ENCODE measurements at places on chromosomes 4 and X. TPM values are rescaled to one million over a fixed set of nuclear protein-coding genes. Genes with fewer than 3 reads are reported as not detected.

DNA sequence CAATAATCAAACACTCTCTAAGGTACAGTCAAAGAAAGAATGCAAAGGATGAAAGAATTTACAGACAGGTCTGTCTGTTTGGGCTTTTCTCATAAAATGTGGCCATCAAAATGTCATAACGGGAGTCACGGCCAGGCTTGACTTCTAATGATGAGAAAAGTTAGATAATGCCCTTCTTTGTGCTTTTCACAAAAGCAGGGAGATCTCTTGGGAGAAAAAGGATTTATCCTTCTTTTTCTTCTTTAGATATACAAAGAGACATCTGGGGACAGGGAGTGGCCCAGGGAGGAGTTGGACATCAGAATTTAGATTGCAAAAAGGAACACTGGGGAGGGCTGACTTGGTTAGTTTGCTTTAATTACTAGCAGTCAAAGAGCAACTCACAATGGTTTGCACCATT lies 93.1 kb downstream of the SLC39A8 start:
- no peak for DNase-seq

- no peak for DNase-seq
Observed at GRCh38 chr4:8132400-8132799, 26.2 kb downstream of the ABLIM2 start.

GRCh38 chrX:352181-352580 lies 33.6 kb upstream of the GTPBP6 start:
- no peak for DNase-seq

GRCh38 chr4:87806520-87806919 lies 7.2 kb downstream of the IBSP start:
- peak; percentile 58 for DNase-seq

GRCh38 chrX:25034889-25035288 lies 19.1 kb upstream of the ARX start:
- peak; percentile 61 for DNase-seq

DNA sequence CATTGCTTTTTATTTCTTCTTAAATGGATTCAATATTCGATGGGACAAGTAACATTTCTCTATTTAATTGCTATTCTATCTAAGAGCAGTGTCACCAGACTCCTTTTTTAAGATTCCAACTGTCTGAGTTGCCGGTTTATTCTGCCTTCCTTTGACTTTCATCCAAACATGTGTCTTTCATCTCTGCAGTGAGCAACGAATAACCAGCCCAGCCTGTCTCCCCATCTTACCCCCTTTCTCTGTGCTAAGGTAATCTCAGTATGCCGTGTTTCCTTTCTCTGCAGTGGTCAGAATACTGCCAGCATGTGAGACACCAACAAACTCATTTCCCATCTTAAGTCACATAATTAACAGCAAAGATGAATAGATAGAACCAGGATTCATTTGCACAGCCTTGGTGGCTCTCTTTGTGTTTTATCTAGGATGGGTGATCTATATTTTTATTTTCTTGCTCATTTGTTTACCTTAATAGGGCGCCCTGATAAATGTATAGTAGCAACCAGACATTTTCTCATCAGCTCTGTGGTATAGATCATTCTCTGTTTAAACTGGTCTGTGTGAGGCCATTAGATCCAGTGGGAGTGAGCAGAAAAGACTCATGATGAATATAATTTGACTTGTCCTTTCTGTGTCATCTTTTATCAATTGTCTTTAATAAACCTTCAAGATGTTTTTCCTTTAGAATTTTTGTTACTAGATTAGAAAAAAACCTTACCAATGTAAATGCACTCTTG lies 394.8 kb upstream of the IGFBP7 start:
- DNase-seq, result no peak

DNA sequence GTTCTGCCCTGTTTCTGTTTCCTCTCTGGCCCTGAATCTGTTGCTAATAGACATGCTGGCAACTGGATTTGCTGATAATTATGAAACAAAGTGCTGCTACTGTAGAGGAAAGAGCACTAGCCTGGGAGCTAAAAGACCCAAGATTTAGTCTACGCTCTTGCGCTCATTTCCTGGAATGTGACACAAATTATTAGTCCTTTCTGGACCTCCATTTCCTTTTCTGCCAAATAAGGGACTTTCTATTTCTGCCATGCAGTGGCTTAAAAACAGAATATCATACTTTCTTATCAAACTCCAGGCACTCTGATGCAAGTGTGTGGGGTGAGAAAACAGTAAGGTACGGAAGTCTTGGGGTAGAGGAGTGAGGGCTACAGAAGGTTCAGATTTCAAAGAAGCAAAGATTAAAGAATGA lies 48.3 kb upstream of the GPR174 start:
- DNase-seq, result no peak

GRCh38 chrX:103562801-103563200 lies 22.5 kb upstream of the TCEAL4 start:
- peak; percentile 17 for DNase-seq

GRCh38 chrX:133265331-133265730 lies 47.2 kb upstream of the TFDP3 start:
- no peak for DNase-seq

GRCh38 chr4:109004418-109004817 lies 241.6 kb upstream of the ETNPPL start:
- DNase-seq, result no peak

GRCh38 chr4:145988628-145989027 lies 50.0 kb upstream of the ZNF827 start:
- no peak for DNase-seq

DNA sequence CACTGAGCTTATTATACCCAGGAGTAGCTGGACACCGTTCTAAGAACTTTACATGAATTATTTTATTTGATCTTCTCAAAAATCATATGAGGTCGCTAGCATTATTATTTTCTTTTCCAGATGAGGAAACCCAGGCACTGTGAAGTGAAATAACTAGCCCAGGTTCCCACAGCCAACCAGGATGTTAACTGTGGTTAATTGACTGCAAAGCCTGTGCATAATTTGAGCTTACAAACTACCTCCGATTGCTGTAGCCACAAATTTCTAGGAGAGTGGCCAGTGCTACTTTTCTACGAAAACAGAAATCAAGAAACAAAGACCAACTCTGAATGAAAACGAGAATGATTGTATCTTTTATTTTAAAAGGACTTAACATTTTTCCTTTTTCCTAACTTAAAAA lies 27.2 kb downstream of the SPRY1 start:
- DNase-seq, result no peak

- DNase-seq, result no peak
Observed at GRCh38 chr4:152085657-152086056, 324.9 kb upstream of the GATB start.

DNA sequence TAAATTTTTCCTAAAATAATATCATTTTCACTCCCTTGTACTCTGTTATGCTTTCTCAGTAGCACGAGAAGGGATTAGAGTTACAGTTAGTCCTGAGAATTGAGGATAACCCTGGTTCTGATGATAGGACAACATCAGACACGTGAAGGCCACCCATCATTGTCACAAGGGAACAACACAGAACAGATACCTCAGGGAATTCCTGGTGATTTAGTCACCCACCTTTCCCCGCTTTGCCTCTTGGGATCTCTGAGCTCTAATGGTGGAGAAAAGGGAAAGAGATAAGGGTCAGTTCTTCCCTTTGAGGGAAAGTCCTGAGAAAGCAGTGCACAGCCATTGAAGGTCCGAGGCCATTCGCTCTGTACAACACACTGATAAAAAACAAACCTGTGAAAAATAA lies 112.3 kb upstream of the GALNT7 start:
- DNase-seq, result no peak

- DNase-seq, result no peak
Observed at GRCh38 chr4:4271912-4272311, 18.0 kb downstream of the LYAR start.

- peak; percentile 62 for DNase-seq
Observed at GRCh38 chr4:108360754-108361445, 192.2 kb upstream of the LEF1 start.

- no peak for DNase-seq
Observed at GRCh38 chr4:119240568-119240967, 28.1 kb downstream of the USP53 start.

- peak; percentile 20 for DNase-seq
Observed at GRCh38 chrX:40099055-40099958, 1.5 kb upstream of the BCOR start.

DNA sequence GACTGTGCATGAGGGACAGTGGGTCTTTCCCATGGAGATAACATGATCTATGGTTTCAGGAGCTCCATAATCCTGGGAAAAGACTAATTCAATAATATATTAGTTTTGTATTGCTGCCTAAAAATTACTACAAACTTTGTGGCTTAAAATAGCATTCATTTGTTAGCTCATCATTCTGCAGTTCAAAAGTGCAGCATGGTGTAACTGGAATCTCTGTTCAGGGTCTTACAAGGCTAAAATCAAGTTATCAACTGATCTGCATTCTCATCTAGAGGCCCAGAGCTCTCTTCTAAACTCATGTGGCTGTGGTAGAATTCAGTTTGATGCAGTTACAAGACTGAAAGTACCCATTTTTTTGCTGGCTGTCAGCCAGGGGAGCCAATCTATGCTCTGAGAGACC lies 66.7 kb downstream of the LHFPL1 start:
- DNase-seq, result no peak

GRCh38 chr4:118757761-118758251 lies 72.6 kb downstream of the METTL14 start:
- DNase-seq, result peak; percentile 88

DNA sequence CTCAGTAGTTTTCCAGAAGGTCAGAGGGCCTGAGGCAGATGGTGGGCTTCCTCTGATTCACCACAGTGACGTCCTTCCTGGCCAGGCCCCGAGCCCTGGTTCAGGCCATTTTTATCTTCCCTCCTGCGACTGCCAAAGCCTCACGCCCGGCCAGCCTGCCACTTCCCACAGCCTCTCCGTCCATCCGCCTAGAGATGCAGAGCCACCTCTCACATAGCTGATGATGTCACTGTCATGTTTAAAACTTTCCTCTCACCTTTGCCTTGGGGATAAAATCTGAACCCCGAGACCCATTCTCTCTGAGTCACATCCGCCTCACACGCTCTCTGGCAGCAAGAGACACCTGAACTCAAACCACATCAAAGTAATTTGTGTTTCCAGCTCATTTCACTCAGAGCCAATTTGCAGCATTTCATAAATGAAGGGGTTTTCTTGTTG lies 175.3 kb downstream of the QDPR start:
- no peak for DNase-seq

GRCh38 chr4:87327136-87327535 lies 4.5 kb upstream of the HSD17B13 start:
- no peak for DNase-seq

DNA sequence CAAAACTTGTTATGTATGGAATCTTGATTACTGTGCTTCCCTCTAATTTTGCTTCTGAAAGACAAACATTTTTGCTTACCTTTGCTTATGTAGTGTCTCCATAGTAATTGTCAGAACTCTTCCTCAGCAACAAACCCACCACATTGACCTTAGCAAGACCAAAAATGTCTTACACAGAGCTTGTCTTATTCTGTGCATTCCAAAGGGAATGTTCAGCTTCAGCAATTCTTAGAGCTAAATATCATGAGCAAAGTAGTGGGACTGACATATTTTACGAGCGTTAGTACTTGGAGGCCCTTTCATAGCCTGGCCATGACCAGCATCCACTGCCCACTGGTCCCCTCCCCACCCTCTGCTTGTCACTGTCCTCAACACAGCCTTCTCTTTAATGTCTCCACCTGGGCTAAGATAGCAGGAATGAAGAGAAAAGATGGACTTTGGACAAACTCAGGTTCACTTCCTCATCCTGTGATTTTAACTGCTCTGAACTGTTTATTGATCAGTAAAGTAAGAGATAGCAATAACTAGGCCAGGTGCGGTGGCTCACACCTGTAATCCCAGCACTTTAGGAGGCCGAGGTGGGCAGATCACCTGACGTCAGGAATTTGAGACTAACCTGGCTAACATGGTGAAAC lies 15.5 kb upstream of the SH3D19 start:
- DNase-seq, result no peak

DNA sequence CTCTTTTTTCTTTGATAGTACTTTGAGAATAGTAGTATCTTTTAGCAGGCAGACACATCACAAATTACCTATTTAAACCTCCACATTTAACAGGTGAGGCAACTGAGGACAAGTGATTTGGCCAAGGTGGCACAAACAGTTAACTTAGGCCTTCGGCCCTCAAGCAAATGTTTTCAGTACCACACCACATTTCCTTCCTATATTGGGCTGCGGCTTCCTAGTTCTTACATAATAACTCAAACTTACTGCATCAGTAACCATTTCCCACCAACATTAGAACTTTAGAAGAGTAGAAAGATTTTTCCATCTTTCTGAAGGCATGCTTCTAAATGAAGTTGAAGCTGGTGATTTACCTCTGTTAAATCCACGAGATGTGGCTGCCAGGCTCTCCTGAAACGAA lies 63.2 kb upstream of the SLC4A4 start:
- no peak for DNase-seq

- no peak for DNase-seq
Observed at GRCh38 chr4:56817840-56818491, 3.5 kb downstream of the SPINK2 start.

GRCh38 chr4:81166458-81167160 lies 48.4 kb downstream of the PRKG2 start:
- DNase-seq, result peak; percentile 24

DNA sequence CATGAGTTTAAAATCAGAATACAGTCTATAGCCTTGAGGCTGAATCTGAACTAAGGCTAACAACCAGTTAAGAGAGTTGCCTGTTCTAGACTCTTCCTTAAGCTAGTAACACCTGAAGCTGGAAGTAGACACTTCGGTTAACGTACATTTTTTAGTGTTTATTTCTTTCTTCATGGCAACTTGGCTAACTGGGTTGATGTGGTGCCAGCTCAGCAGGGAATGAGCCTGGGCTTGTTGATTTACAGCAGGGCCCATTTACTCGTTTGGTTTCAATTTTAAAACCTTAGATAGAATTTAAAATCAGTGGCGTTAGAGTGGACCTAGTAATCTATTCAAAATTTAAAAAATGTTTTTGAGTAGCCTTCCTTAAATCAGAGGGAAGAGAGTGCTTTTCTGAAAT lies 137.6 kb upstream of the ESX1 start:
- DNase-seq, result no peak

GRCh38 chr4:156223985-156224384 lies 270.3 kb upstream of the CTSO start:
- DNase-seq, result no peak

- DNase-seq, result no peak
Observed at GRCh38 chr4:168800926-168801325, 209.1 kb downstream of the CBR4 start.

The TMEM156 gene
- total RNA-seq, result 0.77 TPM

The IL2 gene
- total RNA-seq, result not detected

The NWD2 gene
- total RNA-seq, result not detected

The GPR34 gene
- total RNA-seq, result not detected

The CLIC2 gene
- 0.32 TPM for total RNA-seq

The LIMCH1 gene
- total RNA-seq, result 6.9 TPM

The TIGD2 gene
- 11.5 TPM for total RNA-seq

The CT55 gene
- not detected for total RNA-seq
